ENCODE measurements at places on chromosomes 2 and 18. TPM values are rescaled to one million over a fixed set of nuclear protein-coding genes. Genes with fewer than 3 reads are reported as not detected.
A peak's percentile ranks its signal among the peaks of the same experiment; 100 is the strongest.

GRCh38 chr18:79300413-79300812 is 95.3 kb upstream of the NFATC1 start:
- no peaks in the 10 kb centered on the region for H3K4me1 ChIP-seq
- no peak overlapping the region for H3K27ac ChIP-seq
- peaks cover 11% of the 10 kb centered on the region for H3K36me3 ChIP-seq
- H3K27me3 ChIP-seq = no peaks in the 10 kb centered on the region
- H3K4me3 ChIP-seq = no peak overlapping the region

GRCh38 chr18:44737623-44738022 is 56.9 kb downstream of the SETBP1 start:
- H3K27ac ChIP-seq = no peak overlapping the region
- H3K4me1 ChIP-seq = peaks cover 37% of the 10 kb centered on the region
- no peak for DNase-seq
- no peaks in the 10 kb centered on the region for H3K36me3 ChIP-seq
- no peak overlapping the region for H3K4me3 ChIP-seq

GRCh38 chr2:193482557-193482956 is 1287.8 kb upstream of the TMEFF2 start:
- H3K4me3 ChIP-seq = no peak overlapping the region
- H3K27ac ChIP-seq = no peak overlapping the region
- no peaks in the 10 kb centered on the region for H3K36me3 ChIP-seq
- H3K4me1 ChIP-seq = no peaks in the 10 kb centered on the region
- H3K27me3 ChIP-seq = no peaks in the 10 kb centered on the region

Gene POTEI
- total RNA-seq = not detected

DNA sequence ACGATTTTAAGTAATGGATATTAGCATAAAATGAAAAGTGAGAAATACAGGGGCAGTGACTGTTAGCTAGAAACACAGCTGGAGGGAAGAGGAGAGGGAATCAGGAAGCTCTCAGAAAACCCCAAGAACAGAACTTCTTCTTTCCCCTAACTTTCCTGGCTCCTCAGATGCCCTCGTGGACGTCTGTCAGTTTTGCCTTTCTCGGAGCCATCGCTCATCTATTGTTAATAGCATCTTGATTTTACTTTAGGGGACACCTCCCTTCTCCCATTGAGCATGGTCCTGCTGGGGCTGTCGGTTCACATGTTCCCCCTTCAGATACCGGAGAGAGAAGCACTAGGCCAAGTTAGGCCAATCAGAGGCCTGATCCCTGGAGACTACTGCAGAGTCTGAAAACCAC is 2.3 kb upstream of the PLEK start:
- no peaks in the 10 kb centered on the region for H3K27me3 ChIP-seq
- H3K4me1 ChIP-seq = no peaks in the 10 kb centered on the region
- DNase-seq = no peak
- H3K27ac ChIP-seq = no peak overlapping the region
- H3K4me3 ChIP-seq = no peak overlapping the region

DNA sequence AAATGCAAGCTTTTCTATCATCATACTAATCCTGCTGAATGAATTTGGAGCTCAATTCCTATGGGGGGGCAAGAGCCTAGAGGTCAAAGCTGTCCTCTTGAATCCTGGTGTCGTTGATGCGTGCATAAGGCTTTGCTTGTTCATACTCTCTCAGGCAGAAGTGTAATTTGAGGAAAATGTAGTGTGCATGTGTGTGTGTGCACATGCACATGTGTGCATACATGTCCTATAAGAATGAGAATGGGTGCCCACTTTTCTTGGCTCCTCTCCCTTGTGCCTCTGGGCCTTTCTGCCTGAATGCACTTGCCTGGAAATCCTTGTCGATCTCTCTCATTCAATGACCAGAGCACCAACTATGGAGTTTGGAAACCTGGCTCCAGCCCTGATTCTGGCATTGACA is 28.5 kb upstream of the C18orf32 start:
- no peaks in the 10 kb centered on the region for H3K4me1 ChIP-seq
- H3K36me3 ChIP-seq = no peaks in the 10 kb centered on the region
- no peak overlapping the region for H3K27ac ChIP-seq
- H3K4me3 ChIP-seq = no peak overlapping the region

DNA sequence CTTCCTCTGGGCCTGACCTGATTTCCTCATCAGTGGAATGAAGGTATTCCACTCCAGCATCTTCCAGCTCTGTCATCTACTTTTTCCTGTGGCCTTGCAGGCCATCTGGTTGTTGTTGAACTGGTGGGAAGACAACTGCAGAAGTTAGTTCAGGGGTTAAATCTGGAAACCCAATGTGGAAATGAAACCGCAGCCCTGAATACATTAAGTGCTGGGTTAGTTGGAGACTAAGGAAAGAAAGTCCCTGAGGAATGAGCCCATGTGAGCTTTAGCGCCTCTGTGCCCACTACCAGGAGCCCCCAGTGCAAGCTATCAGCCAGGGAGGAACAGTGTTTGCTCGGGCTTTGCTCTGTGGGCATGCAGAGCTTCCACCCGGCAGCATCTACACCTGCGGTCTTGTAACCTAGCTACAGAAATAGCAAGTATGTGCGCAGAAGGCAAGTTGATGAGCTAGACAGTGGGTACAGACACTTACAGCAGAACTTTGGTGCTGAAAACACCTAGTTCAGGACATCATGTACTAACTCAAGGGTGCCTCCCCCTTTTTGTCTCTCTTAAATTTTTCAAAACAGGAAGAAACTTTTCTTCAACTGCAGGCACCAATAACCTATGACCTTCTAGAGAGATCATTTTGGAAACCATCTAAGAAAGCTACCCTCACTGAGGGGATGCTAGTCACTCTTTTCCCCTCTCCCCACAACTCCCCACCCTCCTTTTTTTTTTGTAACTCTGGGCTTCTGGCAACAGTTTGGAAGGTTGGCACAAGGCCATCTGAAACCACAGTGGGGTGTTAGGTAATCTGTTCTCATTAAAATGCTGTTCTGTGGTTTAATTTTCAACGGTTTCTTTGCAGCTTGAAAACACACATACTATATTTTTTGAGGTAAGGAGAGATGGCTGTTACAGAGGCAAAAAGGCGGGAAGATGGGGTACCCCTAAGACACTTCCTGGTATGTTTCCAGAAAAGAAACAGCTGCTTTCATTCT is 18.3 kb upstream of the CXCR4 start:
- no peaks in the 10 kb centered on the region for H3K36me3 ChIP-seq
- H3K27me3 ChIP-seq = no peaks in the 10 kb centered on the region
- DNase-seq = peak; percentile 77
- H3K4me1 ChIP-seq = peaks cover 41% of the 10 kb centered on the region
- peak overlapping the region; percentile 1 for H3K4me3 ChIP-seq
- H3K27ac ChIP-seq = peak overlapping the region; percentile 96

DNA sequence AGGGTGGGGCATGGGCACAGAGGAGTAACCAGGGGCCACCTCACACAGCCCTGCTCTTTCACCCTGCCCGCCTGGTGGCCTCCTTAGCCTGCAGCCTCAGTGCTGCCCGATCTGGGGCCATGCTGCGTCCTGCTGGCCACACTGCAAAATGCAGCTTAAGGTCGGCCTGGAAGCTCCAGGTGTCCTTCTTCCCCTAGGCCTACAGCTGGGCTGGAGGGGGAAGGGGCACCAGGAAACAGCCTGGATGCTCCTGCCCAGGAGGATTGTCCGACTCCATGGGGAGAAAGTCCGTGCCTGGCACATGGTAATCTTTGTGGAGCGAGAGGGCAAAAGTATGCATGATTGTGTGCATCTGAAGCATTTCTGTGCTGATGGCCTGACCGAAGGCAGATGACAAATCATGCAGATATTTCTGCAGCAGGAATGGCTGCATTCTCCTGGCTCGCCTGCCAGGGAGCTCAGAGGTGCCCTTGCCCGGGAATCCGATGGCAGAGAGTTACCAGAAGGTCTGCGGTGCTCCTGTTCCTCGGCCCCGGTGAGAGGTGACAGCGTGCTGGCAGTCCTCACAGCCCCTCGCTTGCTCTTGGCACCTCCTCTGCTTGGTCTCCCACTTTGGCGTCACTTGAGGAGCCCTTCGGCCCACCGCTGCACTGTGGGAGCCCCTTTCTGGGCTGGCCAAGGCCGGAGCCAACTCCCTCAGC is 12.8 kb upstream of the ALPP start:
- H3K27me3 ChIP-seq = no peaks in the 10 kb centered on the region
- H3K4me1 ChIP-seq = no peaks in the 10 kb centered on the region
- no peak overlapping the region for H3K27ac ChIP-seq
- peak; percentile 56 for DNase-seq

Gene EPB41L3
- not detected for total RNA-seq

Gene DCDC2C
- not detected for total RNA-seq

Gene DLX1
- total RNA-seq = 0.81 TPM

- H3K27me3 ChIP-seq = no peaks in the 10 kb centered on the region
- H3K4me1 ChIP-seq = no peaks in the 10 kb centered on the region
- no peak for DNase-seq
- no peak overlapping the region for H3K4me3 ChIP-seq
- H3K36me3 ChIP-seq = no peaks in the 10 kb centered on the region
These were observed 29.9 kb upstream of the ALKAL2 start for GRCh38 chr2:317501-318424.

Gene UGT1A5
- total RNA-seq = not detected

- H3K36me3 ChIP-seq = no peaks in the 10 kb centered on the region
- peaks cover 6% of the 10 kb centered on the region for H3K4me1 ChIP-seq
- no peak overlapping the region for H3K27ac ChIP-seq
- DNase-seq = peak; percentile 43
- no peak overlapping the region for H3K4me3 ChIP-seq
These were observed 24.1 kb upstream of the KANSL1L start for GRCh38 chr2:210195101-210195852.

Gene PSMD14
- 130 TPM for total RNA-seq

GRCh38 chr2:30252723-30253701 is 21.7 kb downstream of the LBH start:
- peak overlapping the region; percentile 42 for H3K27ac ChIP-seq
- no peak for DNase-seq
- no peaks in the 10 kb centered on the region for H3K27me3 ChIP-seq
- no peak overlapping the region for H3K4me3 ChIP-seq
- peaks cover 14% of the 10 kb centered on the region for H3K4me1 ChIP-seq

DNA sequence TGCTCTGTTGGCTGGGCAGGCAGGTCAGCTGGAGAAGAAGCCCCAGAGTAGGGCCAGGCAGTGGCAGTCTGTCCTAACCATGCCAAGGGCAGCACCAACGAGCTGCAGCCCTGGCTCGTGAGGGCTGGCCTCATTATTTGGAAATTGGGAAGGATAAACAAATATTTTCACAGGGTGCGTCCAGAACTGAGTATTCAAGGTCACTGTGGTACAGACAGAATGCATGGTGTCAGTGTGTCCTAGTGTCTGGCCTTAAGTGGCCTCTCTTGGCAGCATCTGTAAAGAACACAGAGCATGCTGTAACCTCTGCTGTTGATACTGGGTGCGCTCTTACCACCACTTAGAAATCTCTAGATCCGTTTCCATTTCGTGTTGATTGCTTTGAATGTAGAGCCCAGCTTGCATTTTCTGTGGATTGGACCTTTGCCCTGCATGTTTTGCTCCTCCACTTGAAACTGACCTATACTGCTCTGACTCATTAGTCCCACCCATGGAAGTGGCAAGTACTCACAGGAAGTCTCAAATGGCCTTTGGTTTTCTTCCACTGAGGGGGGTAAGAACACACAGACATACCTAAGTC is 88.2 kb downstream of the GREB1L start:
- H3K4me3 ChIP-seq = no peak overlapping the region
- no peaks in the 10 kb centered on the region for H3K36me3 ChIP-seq
- H3K27me3 ChIP-seq = no peaks in the 10 kb centered on the region
- H3K4me1 ChIP-seq = peaks cover 33% of the 10 kb centered on the region

Gene GAL3ST2
- total RNA-seq = 0.37 TPM

- H3K36me3 ChIP-seq = peaks cover 7% of the 10 kb centered on the region
- no peak overlapping the region for H3K4me3 ChIP-seq
- no peaks in the 10 kb centered on the region for H3K27me3 ChIP-seq
- peaks cover 34% of the 10 kb centered on the region for H3K4me1 ChIP-seq
- H3K27ac ChIP-seq = no peak overlapping the region
These were observed 79.7 kb downstream of the EHBP1 start for GRCh38 chr2:62785216-62785615.

Gene CNTNAP5
- not detected for total RNA-seq
